CD4-positive, alpha-beta T cell treated with Interleukin-12 subunit alpha and Interleukin-12 subunit beta, for 1 hour (primary cell): ENCODE measurements at places on chromosomes 1 and 21.

- no peak for DNase-seq
Observed at GRCh38 chr1:196143602-196144342, 464.5 kb downstream of the KCNT2 start.

GRCh38 chr1:176032040-176032645, 174.9 kb downstream of the COP1 start:
- DNase-seq: no peak

- no peak for DNase-seq
Observed at GRCh38 chr1:6426277-6426971, 1.8 kb downstream of the ESPN start.

DNA sequence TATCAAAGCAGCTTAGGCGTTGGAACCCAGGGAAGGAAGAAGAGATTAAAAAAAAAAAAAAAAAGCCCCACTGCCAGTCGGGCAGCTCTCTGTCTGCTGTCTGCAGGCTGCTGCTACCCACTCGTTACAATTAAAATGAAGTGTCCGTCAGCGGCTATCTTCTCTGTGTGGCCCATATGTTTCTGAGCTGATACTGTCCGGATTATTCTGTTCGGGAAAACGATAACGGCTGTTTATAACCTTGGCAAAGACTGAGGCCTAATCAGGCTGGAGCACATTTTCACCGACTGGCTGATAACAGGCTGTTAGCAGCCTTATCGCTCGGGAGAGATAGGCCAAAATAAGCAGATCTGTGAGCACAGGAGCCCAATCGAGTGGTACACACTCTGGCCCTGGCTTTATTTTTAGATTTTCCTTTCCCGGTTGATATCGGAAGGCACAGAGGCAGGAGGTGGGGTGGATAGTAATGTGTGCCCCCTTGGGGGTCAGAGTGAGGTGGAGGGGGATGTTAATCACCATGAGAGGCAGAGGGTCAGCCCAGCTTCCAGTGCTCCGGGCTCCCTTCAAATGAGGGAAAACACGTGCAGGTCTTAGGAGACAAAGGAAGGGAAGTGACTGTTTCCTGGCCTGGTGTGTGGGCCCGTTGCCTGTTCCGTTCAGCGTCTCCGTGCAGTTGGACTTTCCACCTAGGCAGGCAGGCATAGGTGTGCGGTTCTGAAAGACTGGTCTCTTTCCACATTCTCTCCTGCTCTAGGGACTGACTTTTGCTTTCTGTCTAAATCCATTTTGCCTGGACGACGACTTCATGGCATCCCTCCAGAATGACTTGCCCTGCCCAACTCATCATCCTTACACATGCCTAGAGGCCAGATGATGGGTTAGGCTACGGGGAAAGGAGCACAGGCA, 153.4 kb downstream of the PBX1 start:
- DNase-seq: no peak

- DNase-seq: no peak
Observed at GRCh38 chr1:155182052-155182550, 8.5 kb downstream of the TRIM46 start.

DNA sequence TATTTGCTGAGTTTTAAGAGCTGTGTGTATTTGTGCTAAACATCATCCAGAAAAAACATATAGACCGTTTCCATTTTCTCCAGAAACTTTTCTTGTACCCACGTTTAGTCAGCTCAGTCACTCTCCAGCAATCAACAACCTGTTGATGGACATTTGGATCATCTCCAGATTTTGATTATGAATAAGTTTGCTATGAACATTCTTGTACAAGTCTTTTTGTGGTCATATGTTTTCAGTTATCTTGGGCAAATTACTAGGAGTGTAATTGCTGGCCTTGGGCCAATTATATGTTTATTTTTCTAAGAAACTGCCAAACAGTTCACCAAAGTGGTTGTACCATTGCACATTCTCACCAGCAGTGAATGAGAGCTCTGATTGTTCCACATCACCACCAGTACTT, 221.8 kb downstream of the CENPF start:
- DNase-seq: no peak

GRCh38 chr1:241440904-241441303, 78.7 kb downstream of the FH start:
- DNase-seq: no peak

DNA sequence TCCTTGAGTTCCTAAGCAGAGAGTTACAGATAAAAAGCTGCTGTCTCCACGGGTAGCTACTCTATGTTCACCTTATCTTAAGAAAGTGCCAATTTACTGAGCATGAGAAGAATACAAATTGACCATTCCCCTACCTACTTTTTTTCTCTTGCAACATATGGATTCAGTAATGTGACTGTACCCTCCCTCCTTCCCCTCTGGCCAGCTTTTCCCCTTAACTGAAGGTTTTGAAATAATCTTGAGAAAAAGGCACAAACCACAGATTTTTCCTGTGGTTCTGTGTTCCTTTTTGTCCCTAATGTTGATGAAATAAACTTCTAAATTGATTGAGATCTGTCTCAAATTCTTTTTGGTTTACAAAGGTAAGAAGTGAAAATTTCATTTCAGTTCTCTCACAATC, 2.6 kb upstream of the CD2 start:
- DNase-seq: no peak

- no peak for DNase-seq
Observed at GRCh38 chr1:182003025-182003725, 58.3 kb downstream of the ZNF648 start.

GRCh38 chr1:172476218-172476811, 32.4 kb upstream of the PIGC start:
- DNase-seq: no peak

DNA sequence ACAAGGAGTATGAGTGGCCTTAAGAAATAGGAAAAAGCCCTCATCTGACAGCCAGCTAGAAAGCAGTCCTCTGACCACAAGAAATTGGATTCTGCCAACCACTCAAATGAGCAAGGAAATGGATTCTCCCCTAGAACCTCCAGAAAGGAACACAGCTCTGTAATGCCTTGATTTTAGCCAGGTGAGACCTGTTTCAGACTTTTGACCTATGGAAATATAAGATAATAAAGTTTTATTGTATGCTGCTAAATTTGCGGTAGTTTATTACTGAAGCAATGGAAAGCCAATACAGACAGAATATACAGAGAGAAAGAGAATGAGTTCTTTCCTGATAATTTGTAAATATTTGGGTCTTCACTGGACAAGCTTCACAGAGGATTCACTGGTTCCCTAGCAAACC, 28.8 kb upstream of the SELE start:
- DNase-seq: no peak

DNA sequence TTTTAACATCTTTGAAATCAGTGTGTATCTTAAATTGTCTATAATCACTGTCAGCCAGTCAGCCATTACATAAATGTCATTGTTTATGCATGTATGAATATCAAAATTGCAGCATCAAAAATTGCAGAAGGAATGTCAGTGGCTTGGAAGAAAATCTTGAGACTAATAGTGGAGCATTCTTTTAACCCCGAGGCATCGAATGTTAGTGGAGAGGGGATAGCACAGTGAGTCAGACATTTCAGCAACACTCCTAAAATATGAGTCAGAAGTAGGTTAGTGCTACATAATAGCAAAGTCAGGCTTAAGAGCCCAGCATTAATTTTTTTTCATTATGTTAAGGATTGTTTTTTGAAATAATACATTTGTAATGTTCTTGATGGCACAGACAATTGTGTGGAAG, 45.5 kb downstream of the SNRPE start:
- DNase-seq: no peak

DNA sequence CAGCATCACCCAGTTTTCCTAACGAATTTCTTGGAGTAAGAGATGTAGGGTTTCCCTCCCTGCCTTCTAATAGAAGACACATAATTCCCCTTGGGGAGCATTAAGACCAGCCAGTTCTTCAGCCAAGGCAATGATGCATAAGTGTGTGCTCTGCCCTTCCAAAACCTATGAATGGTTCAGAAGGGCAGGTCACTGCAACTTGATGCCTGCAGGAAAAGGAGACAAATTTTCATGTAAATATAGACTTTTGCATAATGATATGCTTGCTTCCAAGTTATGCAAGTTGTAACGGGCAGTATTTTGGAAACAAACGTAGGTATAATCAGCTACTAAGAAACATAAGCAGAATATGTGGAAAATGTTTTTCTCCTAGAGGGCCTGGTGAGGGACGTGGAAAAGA, 31.6 kb downstream of the PTGS2 start:
- DNase-seq: no peak

DNA sequence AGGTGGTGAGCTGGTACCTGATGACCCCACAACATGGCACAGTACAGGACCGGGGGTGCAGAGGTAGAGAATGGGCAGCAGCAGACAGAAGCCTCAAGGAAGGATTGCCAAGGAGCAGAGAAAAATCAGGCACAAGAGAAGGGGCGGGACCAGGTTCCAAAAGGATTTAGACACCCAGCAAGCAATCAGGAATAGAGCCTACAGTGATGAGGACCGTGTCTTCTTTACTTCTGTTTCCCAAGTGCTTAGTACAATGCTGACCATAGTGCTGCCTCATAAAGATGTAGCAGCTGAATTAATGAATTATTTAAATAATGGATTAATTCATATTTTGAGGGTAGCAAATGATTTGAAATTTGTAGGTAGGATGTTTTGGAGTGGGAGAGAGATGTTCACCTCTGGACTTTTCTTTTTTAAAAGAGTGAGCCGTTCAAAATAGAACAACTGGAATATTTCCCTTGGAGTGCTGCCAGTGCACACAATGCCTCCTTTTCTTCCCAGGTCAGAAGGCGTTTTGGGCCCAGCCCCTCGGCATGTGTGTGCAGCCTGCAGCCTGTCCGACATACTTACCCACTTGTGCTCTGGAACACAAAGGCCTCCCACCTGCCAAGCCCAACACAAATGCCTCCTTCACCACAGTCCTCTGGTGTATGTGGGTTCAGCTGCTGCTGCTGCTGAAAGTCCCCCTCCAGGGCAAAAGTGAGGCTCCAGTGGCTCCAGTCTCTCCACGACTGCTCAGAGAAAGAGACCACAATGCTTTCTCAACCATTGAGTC, 19.6 kb downstream of the KANK4 start:
- no peak for DNase-seq

DNA sequence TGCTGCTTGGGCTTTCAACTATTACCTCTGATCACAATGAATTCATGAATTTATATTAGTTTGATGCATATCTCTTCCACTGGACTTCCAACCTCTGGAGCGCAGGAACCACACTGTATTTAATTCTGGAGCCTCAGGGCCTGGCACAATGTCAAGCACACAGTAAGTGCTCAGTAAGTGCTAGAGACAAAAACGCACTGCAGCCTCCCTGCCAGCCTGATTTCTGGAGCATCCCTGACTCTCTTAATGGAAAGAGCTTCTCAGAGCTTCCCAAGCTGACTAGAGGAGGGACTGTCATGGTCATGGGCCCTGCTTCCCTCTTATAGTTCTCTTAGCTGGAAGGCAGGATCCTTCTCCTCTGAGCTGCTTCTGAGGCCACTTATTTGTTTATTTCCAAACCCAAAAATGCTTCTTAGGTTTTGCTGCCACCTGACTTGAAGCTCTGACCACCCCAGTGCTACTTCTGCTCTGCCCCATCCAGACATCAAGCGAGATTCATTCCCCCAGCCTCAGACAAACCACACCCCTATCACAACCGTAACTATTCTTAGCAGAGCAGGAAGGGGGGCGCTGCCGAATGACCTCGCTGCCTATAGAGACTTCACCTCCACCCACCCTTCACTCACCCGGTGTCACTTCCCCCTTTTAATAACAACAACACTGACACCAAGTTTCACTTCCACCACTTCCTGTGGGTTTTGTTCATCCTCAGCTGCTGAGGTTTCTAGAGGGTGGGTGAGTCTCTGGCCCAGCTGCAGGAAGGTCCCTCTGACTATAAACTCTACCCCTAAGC, 33.6 kb downstream of the NUAK2 start:
- DNase-seq: peak; percentile 91

DNA sequence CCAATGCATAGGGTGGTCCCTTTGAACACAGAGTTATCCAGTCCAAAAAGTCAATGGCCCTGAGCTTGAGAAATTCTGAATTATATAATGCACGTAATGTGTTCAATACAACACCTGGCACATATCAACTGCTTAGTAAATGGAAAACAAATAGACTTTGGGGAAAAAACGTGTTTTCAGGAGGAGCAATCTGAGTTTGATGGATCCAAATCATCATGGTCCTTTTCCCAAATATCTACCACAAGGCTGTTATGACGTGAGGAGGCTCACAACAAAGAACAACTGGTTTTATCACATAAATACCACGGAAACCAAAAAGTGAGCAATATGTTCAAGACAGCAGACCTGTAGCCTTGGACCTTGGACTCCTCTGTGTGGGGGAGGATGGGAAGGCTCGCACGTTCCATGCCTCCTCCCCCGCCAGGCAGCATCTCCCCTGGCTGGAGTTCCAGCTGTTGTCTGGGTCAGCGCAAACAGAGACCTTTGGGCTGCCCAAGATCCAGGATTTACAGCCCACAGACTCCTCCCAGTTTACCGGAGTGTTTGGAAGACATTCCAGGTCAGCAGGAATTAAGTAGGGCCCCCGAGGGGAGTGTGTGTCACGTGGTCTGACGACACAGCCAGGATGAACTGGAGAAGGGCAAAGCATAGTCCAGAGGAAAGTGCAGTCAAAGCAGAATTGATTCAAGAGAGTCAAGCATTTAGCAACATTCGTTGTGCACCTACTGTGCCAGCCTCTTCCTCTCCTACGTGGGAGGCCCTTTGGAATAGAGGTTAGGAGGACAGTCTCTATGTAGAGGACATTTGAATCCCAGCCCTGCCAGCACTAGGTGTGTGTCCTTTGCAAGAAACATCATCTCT, 32.2 kb upstream of the MED18 start:
- no peak for DNase-seq

- peak; percentile 20 for DNase-seq
Observed at GRCh38 chr1:226486161-226486560, 62.4 kb upstream of the STUM start.

GRCh38 chr1:55204997-55205396, 10.2 kb downstream of the USP24 start:
- no peak for DNase-seq

GRCh38 chr1:17542645-17543044, 3.1 kb downstream of the ARHGEF10L start:
- DNase-seq: no peak

- no peak for DNase-seq
Observed at GRCh38 chr1:183871142-183871541, 66.2 kb downstream of the RGL1 start.

DNA sequence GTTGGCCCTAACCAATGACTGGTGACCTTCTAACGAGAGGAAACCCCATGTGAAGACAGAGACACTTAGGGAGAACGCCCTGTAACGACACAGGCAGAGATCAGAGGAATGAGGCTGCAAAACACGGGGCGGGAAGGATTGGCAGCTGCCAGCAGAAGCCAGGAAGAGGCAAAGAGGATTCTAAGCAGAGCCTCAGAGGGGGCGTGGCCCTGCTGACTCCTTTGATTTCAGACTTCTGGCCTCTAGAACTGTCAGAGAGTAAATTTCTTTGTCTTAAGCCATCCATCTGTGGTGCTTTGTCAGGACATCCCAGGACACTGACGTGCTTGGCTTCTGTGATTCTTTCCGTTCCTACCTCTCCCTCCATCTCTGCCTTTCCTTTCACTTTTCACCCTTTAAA, 79.3 kb downstream of the SH3BGR start:
- DNase-seq: no peak
